Adrenal gland (tissue), 19 donors: ENCODE measurements at places on chromosomes 5 and 9. TPM values are rescaled to one million over a fixed set of nuclear protein-coding genes. Genes with fewer than 3 reads are reported as not detected.

DNA sequence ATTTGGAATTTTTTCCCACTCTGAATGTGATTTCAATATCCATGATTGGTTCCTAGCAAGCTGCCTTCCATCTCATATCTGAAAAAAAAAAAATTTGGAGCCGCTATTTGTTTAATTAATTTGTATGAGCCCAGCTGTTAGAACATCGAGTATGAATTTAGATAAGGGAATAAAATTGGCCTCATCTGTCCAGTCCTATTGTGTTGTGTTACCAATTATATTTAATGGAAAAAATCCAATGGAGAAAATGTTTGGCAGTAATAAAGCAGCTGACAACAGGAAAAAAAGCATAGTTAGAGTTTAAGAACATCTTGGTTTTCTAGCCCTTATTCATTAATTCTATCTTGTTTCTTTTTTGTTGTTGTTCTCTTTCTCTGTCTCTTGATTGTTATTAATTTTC is 735.6 kb upstream of the RIOK2 start:
- no peak for DNase-seq
- no peaks in the 10 kb centered on the region for H3K27me3 ChIP-seq
- H3K36me3 ChIP-seq, result no peaks in the 10 kb centered on the region
- H3K4me1 ChIP-seq, result no peaks in the 10 kb centered on the region
- H3K27ac ChIP-seq, result no peak overlapping the region

- H3K36me3 ChIP-seq, result no peaks in the 10 kb centered on the region
- no peaks in the 10 kb centered on the region for H3K27me3 ChIP-seq
- no peak overlapping the region for H3K27ac ChIP-seq
- no peak for DNase-seq
- no peak overlapping the region for H3K4me3 ChIP-seq
Measured at GRCh38 chr9:128215491-128216409, 12.6 kb downstream of the DNM1 start.

DNA sequence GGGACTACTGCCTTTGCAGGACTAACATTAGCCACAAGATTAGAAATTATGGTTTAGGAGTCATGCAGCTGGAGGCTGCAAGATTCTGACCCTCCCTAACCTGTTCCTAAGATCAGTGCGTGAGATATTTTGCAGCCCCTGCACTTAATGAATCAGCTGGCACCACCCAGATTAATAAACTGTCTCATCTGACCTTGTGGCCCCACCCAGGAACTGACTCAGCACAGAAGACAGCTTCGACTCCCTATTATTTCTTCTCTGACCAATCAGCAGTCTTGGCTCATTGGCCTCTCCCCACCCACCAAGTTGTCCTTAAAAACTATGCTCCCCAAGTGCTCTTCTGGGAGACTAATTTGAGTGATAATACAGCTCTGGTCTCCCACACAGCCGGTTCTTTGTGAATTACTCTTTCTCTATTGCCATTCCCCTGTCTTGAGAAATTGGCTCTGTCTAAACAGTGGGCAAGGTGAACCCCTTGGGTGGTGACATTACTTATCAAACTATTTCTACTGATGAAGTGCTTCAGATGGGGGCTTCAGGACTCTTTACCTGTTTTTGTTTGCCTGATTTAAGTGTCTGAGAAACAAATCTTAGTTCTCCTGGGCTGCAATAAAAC is 17.0 kb downstream of the CTSL start:
- no peaks in the 10 kb centered on the region for H3K4me1 ChIP-seq
- H3K36me3 ChIP-seq, result no peaks in the 10 kb centered on the region
- no peak overlapping the region for H3K27ac ChIP-seq
- H3K4me3 ChIP-seq, result no peak overlapping the region

DNA sequence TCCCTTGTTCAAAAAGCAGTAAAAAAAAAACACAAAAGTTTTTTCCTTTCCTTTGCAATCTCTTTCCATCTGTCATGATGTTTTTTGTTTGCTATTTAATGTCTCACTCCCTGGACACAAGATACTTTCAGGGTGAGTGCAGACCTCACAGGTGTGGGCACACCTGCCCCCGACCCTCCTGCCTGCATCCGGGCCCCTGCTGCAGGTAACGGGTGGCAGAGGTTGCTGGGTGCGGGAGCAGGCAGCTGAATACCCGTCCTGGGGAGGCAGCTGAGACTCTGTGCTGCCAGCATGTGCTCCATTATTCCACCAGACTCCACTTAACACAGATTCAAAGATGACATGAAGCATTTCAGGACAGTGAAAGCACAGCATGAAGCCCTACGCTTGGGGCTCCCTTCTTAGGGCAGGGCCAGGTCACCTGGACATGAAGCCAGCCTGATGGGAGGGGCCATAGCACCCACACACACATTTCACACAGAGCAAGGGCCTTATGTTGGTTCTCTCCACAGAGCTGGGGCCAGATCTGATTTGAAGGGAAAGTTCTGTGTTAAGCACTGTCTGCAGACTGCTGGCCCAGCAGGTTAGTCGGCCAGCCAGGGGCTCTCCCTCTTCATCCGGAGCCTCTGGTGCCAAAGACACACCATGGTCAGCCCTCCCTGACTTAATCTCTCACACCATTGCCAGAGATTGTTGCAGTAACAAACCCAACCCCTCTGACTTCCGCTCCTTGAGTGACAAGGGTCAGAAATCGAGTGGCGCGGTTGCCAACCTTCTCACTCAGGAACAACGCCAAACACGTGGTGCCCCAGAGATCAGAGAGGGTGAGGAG is 13.0 kb downstream of the NEK6 start:
- no peaks in the 10 kb centered on the region for H3K36me3 ChIP-seq
- no peaks in the 10 kb centered on the region for H3K27me3 ChIP-seq
- peaks cover 3% of the 10 kb centered on the region for H3K4me1 ChIP-seq

ABLIM3 gene
- 1.6 TPM for total RNA-seq

NUTM2F gene
- not detected for total RNA-seq

NEURL1B gene
- total RNA-seq, result 78.6 TPM

PCDHGA5 gene
- total RNA-seq, result 1.9 TPM

CCL28 gene
- total RNA-seq, result 0.89 TPM

WNT8A gene
- total RNA-seq, result not detected
